ENCODE measurements at places on chromosomes 6 and 20.

- no peak for DNase-seq
Observed at GRCh38 chr6:11018225-11018624, 25.9 kb downstream of the ELOVL2 start.

DNA sequence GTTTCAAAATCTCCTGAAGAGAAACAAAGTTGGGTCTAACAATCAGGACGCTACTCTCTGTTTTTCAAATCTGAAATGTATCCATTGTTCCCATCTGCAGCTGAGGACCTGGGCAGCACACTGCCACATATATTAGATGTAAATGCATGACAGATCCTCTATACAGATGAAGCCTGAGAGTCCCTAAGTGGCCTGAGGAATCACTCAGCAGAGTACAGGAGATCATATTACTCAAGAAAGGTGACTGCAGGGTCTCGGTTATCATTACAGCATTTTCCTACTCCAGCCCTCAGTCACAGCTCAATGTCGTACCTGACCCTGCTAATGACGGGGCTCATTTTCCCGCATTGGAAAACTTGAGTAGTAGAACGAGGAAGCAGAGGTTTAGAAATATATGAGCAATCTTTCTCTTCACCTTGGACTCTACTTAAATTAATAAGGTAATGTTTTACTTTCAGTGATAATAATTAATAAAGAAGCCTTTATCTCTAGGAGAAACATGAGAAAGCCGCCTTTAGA lies 256.2 kb upstream of the IRAK1BP1 start:
- DNase-seq, result no peak

DNA sequence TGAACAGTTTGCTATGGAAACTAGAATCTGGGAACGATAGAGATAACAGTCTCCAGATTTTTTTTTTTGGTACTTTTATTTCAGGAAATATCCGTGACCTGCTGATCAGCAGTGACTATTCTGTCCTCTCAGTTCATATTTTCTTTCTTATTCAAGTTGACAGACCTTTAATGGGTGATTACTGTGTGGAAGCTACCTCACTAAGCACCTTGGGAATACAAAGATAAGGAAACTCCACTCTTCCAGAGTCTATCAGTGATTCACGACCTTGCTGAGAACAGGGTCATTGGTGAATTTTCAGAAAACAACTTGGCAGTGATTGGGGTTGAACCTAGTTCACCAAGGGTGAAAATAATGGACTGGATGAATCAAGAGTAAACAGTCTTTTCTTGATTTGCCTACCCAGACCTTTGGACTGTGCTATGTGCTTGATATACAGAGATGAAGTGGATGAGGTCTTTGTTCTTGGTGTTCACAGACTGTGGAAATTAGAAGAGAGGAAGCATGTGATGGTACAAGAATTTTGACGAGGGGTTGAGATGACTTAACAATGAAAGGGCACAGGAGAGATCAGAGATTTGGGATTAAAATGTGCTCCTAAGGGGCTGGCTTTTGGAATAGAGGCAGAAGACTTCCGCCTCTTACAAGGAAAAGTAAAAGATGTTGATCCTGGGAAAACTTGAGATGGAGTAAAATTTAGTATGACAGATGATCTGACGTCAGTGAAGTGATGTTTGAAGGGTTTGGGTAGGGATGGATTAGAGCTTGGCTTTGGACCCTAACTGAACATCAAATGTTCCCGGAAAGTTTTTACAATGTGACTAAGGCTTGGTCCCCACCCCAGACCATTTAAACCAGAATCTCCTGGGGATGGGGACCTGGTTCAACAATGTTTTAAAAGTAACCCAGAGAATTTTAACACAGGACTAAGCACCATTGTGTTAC lies 1.2 kb downstream of the KAT14 start:
- no peak for DNase-seq

DNA sequence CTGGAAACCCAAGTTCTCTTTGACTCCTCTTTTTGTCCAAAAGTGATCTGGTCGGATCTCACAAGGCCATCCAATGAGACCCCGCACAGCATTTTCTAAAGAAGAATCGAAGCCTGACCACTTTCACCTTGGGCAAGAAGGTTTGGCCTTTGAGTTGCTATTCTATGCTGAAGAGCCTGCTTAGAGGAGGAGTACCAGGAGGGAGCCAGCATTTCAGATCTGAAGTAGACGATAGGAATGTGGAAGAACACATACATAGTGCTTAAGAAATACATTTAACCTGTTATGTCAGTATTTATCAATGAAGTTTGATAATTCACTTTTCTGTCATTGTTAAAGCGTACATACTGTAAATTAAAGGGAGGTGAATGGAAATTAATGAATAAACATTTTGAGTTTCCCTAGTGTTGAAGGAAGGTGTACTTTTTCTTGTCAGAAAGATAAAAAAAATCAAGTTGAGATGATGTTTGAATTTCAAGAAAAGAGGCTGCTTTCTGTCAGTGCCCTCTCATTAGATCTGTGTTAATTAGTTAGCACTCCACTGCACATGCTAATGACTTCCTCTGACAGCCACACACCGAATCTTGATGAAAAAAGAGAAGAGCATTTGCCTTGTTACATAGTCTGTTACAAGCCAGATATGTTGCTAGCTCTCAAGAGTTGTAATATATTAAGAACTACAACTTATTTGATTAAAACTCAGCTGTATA lies 10.9 kb upstream of the TDRD6 start:
- DNase-seq, result no peak

DNA sequence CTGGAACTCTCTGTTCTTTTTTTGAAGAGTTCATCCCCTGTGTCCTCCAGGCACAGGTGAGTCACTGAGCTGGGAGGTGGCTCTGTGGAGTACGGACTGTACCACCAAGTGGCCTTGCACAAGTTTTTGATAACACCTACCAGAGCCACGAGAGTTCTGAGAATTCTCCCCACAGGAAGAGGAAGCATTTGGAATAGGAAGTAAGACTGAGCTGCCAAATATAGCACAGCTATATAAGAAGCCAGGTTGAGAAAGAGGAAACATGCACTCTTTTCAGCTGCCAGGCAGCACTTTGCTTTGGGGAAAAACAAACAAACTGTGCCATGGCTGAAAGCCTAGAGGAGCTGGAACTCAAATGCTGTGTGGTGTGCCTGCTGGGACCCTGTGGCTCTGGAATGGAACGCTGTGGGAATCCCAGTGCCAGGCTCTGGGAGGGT lies 70.8 kb upstream of the RIPOR2 start:
- DNase-seq, result no peak

DNA sequence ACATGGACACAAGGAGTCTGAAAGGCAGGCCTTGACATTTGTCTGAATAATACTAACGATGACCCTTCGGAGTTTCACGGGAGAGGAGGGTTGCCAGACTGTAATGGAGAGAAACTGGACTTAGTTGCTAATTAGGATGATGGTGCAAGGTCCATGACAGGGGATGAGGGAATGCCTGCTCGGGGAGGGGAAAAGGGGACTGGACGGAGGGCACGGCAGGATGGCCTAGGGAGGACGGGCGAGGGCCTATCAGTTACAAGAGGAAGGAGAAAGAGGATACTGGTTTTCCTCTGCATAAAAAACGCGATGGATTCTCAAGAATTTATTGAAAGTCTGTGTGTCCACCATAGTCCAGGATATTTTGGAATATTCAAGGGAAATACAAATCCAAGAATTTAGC lies 42.7 kb downstream of the IRAK1BP1 start:
- no peak for DNase-seq

GRCh38 chr6:921400-921799 lies 228.5 kb upstream of the EXOC2 start:
- no peak for DNase-seq

DNA sequence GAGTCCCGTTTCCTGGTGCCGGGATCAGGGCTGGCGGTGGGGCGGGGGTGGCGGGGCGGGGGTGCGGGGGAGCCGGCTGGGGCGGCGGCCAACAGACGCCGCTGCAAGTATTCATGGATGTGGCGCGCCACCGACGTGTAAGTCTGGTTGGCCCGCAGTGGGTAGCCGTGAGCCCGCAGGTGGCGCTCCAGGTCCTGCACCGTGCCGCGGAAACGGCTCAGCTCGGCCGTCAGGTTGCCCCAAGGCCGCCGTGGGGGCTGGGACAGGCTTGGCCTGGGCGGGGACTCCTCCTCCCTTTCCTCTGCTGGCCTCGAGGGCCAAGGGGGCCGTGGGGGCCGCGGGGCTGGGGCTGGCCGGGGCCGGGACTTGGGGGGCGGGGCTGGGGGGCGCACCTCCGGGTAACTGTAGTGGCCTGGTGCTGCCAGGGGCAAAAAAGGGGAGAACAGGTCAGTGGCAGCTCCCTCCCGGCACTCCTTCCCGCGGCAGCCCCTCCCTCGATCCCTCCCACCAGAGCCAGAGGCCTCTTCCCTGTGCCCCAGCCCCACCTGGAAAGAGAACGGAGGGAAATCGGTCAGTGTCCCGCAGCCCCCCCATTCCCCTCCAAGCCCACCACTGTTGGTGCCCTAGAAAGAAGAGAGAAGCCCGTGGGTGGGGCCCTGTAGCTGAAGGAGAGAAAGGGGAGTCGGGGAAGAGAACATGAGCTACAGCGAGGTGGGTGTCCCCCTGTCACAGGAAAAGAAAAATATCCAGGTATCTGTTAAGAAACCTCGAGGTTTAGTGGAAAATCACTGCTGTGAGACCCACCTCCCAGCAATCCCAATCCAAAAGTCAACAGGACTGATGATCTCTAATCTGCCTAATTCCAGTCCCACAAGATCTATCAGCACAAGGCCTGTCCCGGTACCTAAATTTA lies 21.3 kb downstream of the TNXB start:
- peak; percentile 61 for DNase-seq

- DNase-seq, result no peak
Observed at GRCh38 chr20:44540834-44541233, 19.0 kb upstream of the SERINC3 start.

DNA sequence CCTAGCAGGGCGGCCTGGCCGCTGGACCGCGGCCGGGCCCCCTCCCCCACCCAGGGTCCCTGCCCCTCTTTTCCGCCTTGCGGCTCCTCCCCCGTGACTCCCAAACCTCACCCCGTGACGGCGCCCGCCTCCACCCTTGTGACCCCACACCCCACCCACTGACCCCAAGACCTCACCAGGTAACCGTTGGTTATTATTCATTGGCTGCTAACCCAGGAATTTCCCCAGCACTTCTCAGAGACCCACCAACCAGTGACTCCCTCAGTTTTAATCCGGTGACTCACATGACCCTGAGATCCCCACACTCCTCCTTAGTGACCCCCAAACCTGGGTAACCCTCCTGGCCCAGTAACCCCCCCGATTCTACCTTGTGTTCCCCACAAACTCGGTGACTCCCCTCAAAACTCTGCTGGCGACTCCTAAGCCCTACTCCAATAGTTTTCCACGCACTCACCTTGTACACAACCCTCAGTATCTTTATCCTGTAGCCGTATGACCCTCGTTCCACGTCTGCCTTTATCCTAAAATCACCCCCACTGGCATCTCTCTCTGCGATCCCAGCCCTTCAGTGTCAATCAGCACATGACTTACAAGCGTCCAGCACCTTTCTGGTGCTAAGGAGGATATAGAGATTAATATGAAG lies 534 bp downstream of the ZNF76 start:
- peak; percentile 57 for DNase-seq

DNA sequence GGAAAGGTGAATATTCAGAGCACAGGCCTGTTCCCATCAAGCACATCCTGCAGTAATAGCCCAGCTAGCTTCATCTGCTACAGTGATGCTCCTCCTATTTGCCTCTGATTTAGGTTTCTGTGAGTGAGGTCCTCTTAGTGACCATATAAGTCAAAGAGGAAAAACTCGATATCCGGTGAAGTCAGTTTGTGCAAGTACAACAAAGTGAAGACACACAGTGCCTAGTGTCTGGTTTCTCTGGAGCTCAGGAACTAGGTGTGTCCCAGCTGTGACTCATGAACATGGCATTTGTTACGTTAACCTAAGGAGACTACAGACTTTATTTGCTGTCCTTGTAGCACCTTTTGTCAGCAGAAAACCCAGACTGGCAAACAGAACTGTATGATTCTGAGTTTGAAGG lies 33.9 kb downstream of the EDN1 start:
- DNase-seq, result no peak

GRCh38 chr6:112651239-112651638 lies 304.1 kb downstream of the RFPL4B start:
- no peak for DNase-seq

GRCh38 chr6:99026135-99026534 lies 78.4 kb upstream of the FBXL4 start:
- DNase-seq, result no peak

DNA sequence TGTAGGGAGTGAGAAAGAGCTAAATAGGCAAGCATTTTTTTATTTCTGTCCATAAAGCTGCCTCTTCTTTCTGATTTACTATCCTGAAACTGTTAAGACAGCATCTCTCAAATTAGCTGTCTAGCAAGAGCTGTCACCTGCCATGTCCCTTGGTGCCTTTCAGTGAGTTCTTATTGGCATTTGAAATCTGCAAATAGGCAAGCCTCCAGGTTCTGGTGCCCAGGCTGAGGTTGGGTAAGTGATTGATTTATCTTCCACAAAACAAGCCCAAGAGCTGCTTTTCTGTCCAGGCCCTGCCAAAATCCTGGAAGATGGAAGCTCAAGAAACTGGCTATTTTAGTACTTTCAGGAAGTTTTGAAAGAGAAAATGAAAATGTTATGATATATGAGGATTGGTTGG lies 22.4 kb downstream of the MANEA start:
- no peak for DNase-seq

- DNase-seq, result no peak
Observed at GRCh38 chr20:63361519-63362435, 628 bp upstream of the CHRNA4 start.

- DNase-seq, result peak; percentile 64
Observed at GRCh38 chr20:58179432-58180099, 48.9 kb downstream of the ANKRD60 start.

DNA sequence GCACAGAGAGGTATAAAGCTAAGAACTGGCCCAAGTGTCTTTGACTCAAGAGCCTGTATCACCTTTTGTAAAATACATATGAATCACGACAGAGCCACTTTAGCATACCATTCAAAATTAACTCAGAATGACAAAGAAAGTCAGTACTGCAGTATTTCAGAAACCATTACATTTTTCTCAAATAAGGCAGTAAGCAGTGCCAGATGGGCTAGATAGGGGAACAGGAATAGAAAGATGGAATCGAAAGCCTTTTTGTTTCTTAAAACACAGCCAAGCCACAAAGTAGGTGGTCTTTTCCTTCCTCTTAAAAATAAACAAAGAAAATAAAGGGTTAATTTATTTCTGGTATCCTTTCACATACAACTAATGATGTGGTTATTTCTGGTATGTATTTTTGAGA lies 10.3 kb downstream of the CLDN20 start:
- no peak for DNase-seq

- DNase-seq, result no peak
Observed at GRCh38 chr6:19896693-19897010, 59.5 kb downstream of the ID4 start.

GRCh38 chr6:95846652-95847051 lies 169.1 kb upstream of the FUT9 start:
- no peak for DNase-seq

- no peak for DNase-seq
Observed at GRCh38 chr20:6122873-6123648, at the start of gene FERMT1. Gene FERMT1, minus strand, starts transcription at chr20:6123030. Its CDS starts 3,476 bp downstream, at chr20:6119554.
